Foreskin fibroblast (primary cell): ENCODE measurements at places on chromosomes 12 and 14.

DNA sequence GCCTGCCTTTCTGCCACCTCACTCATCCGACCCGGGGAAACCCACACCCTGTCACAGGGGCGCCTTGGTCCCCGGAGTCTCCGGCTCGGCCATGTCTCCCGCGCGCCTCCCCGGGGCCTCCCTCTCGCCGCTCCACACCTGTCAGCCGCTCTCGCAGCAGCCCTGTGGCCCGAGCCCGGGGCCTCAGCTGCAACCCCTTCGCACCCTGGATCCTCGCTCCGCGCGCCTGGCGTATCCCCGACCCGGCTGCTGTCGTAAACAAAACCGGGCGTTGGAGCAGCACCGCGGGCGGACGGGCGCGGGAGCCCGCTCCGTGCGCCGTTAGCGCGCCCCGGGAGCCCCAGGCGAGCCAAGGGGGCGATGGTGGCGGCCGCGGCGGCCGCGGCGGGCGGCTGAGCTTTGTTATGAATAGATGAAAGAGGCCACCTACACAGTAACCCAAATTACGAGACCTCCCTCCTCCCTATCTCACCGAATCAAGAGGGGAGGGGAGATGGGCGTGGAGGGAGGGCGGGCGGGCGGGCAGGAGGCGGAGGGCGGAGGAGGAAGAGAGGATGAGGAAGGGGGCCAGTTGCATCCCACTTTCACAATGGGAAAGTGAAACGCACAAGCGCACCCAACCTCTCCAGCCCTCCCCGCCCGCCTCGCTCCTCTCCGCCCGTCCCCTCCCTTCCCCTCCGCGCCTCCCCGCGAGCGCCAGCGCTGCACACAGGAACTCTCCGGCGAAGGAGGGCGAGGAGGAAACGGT, at the start of gene PLXNC1:
TSS of gene PLXNC1 (plus strand) at position 587 of the 748 bp plus-strand sequence. CDS start 395 bp downstream, outside the sequence.
- DNase-seq = no peak

DNA sequence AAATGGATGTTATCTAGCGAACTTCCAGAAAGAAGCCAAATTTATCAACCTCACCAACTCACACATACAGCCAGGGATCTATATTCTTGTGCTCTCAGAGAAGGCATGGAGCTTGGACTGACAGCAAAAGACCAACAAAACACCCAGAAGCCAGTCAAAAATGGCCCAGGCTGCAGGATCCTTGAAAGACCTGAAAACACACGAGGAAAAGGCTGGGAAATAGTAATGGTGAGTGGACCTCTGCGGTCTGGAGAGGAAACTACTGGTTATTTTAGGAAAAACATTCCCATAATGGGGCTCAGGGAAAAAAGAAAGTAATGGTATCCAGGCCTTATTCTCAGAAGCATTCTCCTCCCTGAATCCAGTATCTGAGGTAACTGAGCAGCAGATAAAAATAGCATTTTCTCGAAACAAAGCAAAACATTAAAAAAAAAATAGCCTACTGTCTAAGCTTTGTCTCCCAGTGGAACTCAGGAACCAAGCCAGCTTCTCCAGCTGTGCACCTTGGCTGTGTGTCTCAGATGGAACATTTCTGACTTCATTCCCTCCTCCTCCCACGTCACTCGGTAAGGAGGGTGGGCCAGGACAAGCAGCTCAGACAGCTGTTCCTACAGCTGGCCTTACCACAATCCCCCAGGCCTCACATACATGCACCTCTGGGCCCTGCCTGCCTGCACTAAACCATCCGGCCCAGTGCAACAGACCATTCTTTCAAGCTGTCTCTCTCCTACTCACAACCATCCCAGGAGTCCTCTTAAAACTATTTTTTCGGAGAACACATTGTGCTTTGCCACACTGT, 249.9 kb downstream of the DAD1 start:
- DNase-seq = no peak

DNA sequence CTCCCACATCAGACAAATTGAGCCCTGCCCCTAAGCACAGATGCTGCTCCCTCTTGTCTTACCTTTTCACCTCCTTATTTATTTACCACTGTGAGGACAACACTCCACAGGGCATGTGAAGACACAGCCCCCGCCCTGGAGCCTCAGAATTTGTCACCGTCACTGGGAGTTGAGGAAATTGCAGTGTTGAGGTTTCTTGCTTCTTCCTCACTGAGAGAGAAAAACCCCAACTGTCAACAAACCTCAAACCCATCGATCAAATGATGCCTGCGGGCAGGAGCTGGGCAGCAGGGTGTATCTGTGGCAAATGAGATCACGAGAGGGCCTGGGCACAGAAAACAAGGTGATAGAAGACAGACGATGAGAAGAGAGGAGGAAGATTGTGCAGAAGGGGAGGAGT, 30.5 kb upstream of the PLEKHG3 start:
- DNase-seq = no peak

DNA sequence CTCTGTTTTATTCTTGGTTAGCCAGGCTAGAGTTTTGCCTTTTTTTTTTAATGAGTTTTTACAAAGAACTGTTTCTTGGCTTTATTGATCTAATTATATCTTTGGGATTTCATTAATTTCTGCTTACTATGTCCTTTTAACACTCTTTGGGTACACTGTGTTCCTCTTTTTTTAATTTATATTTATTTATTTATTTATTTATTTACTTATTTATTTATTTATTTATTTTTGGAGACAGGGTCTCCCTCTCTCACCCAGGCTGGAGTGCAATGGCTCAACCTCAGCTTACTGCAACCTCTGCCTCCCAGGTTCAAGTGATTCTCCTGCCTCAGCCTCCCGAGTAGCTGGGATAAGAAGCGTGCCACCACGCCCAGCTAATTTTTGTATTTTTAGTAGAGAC, 15.1 kb upstream of the MARK3 start:
- no peak for DNase-seq

GRCh38 chr12:132418393-132418925, 71.5 kb upstream of the FBRSL1 start:
- DNase-seq = no peak

DNA sequence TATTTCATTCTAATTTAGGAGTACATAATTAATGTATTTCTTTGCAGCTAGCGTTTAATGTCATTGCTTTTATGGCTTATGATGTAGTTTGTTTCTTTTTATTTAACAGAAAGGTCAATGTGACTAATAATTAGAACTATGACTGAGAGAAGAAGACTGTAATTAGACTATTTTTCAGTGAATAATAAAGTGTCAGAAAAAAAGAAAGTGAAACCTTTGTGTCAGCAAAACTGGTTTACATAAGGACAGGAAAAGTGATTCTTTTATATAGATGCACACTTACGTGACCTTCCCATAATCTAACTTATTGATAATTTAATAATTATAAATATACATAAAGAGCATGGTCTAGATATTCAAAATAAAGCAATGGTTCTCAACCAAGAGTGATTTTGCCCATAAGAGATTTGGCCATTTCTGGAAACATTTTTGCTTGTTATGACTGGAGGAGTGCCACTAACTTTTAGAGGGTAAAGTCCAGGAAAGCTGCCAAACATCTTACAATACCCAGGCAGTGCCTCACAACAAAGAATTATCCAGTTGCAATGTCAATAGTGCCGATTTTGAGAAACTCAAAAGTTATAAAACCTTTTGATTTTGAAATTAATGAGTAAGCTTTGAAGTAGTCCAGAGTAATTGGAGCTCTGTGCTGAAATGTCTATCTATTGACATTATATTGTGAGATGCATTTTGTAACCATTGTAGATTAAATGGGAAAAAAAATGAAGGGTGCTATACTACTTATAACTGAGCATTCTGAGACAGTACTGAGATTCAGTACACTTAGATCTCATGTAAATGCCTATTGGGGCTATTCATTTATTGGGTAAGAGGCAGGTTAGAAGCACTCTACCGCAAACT, 227.1 kb downstream of the C12orf50 start:
- peak; percentile 59 for DNase-seq
